ENCODE measurements at places on chromosomes 6 and 20.

- DNase-seq: no peak
Observed at GRCh38 chr6:133606852-133607251, 282.1 kb upstream of the TCF21 start.

GRCh38 chr6:152310371-152310954 is 326.7 kb downstream of the SYNE1 start:
- no peak for DNase-seq

DNA sequence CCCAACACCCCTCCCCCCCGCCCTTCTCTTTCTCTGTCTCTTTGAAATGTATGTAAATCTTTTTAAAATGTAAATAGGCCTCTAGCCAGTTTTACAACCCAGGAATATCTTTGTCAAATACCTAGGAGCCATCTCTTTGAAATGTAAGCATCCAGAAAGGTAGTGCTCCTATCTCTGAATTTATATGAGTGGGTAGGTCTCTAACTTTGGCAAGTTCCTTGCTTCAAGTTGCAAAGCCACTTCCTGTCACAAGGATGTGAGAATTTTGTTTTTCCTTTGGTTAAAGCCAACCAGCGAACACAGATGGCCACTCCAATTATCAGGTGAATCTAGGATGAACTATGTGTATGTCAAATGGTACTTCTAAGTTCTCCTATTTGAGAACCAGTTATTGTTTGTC is 6.2 kb upstream of the DEFB132 start:
- DNase-seq: no peak

- no peak for DNase-seq
Observed at GRCh38 chr6:12174878-12175277, 115.3 kb upstream of the EDN1 start.

DNA sequence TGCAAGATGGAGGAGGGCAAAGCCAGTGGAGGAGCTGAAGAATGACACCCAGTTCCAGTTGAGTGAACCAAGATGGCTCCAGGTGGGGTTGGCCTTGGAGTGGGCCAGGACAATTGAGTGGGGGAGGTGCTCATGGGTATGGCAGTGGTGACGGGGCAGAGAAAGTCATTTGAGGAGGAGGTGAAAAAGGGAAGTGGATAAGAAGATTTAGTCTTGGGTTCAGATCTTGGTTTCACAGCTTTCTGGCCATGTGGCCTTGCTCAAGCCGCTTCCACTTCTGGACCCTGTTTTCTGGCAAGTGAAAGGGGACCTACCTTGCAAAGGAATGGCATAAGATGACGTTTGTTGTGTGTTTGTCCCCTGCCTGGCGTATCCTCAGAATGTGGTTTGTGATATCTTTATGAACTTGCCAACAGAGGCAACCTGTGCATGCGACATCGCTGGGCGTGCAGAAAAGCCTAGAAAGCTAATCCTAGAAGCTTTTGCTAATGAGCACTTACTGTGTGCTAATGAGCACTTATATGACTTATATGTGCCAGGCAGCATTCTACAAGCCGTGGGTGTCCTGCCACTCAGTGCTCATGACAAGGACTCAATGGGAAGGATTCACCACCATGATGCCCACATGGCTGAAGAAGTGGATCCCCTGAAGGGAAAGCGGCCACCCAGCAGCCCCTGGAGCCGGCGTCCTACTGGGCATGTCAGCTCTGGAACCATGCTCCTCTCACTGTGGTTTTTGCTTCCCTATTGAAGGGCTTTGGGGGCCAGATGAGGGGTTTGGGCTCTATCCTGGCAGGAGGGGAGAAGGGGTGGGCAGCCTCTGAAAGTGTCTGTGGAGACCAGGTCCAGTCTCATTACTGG is 23.6 kb upstream of the STX16 start:
- DNase-seq: no peak

DNA sequence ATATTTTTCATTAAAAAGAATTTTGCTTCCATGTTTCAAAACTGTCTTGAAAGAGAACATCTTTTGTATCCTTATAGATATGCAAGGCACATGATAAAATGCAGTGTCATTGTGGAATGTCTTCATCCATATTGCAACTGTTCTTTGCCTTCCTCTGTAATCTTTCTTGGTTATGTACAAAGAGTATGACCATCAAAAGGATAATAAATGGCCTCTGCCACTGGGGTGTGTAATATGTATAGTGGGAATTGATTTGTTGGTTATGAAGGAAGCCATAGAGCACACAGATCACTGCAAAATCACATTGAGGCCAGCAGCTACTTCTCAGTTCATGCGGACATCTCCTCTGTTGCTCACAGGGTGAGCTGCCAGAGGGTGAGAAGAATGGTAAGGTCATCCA is 703.5 kb downstream of the TFAP2A start:
- no peak for DNase-seq

- DNase-seq: no peak
Observed at GRCh38 chr20:20060234-20060998, 8.1 kb downstream of the CFAP61 start.

GRCh38 chr20:19903168-19903811 is 113.9 kb upstream of the NAA20 start:
- DNase-seq: no peak

DNA sequence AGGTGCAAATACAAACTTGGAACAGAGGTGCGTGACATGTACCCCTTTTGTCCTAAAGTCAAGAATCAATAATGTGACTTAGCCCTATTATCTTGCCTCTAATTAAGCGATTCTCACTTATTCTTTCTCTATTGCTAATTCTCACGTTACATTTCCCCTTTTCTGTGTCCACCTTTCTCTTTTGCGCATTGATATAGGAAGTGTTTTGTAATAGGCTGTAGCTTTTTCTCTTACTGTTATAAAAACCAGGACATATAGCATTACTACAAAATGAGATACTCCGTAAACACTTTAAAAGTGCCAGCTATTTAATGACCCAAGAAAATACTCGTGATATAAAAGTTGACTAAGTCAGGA is 669 bp upstream of the TMEM30A start:
- no peak for DNase-seq

DNA sequence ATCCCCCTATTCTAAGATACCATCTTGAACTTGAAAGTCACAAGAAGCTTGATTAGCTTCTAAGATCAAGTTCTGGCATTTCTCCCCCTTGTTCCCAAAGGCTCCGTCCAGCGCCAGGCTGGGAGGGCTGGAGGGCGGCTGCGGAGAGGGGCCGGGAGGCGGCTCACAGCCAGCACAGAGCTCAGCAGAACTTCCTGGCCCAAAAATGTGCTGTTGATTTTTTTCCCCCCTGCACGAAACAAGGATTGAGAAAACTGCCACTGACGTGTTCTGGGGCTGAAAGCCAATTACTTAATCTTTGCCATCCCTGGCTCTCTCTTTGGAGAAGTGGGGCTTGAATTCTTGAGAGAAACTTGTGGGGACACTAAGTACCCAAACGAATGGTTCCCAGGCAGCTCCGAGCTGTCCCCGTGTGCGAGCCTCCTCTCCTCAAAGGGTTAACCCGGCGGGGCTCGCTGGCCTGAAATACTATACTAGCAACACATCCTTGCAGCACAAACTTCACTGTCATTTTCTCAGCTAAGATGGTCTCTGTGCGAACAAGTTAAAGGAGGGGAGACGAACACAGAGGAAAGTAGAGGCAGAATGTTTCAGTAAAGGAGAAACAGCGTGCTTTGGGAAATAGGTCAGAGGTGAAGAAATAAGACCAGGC is 452 bp downstream of the TRAF3IP2 start:
- DNase-seq: peak; percentile 64

DNA sequence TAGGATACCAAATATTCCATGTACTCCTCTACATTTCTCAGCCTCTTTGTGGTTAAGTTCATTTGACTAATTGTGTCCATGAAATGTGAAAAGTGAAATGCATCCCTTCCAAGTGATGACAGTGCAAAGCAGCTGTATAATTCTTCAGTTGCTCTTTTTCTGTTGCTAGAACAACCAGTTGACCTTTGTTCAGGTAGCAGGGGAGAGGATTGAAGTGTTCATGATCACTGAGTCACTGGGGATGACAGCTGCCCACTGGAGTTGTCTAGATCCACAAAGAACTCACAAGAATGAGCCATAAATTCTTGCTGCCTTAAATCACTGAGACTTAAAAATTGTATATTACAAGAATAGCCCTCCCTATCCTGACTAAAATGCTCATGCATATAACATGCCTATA is 254.6 kb downstream of the EPHA7 start:
- no peak for DNase-seq

GRCh38 chr6:105429676-105430075 is 26.8 kb upstream of the PREP start:
- DNase-seq: no peak

- DNase-seq: no peak
Observed at GRCh38 chr20:34794006-34794585, 31.4 kb downstream of the NCOA6 start.

- peak; percentile 69 for DNase-seq
Observed at GRCh38 chr6:27757307-27757706, 154.9 kb downstream of the OR2B2 start.

DNA sequence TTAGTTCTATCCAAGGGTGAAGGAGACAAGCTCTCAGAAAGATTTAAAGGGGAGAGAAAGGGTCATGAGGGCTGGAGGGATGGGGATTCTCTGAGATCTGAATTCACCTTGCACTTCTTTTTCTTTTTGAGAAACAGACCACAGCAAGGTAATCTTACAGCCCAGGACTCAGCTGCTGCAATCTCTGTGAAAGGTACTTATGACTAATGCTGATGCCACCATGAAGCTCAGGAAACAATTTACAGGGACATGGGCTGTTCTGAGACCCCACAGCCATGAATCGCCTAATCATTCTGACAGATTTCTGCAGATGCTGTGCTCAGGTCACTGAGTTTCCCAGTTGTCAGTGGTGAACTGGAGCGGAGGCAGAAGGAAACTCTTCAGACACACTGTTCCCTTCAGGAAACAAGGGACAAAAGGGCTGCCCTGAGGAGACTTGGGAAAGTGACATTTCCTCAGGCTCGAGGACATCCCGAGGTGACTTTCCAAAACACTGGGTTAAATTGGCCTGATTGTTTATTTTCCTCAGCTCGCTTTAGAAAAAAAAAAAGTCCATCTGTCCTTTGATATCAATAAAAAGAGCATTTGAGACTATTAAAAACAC is 103.8 kb upstream of the PLCB4 start:
- DNase-seq: no peak

GRCh38 chr6:158567152-158567551 is 7.3 kb downstream of the TMEM181 start:
- no peak for DNase-seq

DNA sequence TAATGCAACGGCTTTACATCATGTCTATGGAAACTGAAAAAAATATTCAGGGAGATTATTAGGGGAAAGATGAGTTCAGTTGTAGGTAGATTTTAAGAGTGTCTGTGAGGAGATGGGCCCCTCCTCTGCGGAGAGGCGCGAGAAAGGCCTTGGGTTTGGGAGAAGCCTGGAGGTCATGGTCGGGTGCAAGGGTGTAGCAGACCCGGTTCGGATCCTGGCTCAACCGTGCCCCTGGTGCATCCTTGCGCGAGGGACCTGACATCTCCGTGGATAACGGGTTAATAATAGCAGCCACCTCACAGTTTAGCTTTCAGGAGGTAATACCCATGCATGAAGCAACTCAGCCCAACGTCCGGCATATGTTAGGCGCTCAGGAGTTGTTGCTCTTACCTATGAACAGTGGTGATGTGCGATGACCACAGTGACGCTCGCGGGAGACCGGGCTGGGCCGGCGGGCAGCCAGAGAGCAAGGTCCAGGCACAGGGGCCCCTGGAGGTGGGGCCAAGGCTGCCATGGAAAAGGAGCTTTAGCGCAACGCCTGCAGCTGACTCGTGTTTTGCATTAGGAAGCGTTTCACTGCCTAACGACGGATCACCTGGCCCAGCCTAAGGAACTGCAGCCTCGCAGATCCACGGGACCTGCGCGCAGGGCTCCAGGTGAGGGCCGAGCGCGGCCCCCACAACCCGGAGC is 146.4 kb upstream of the ARID1B start:
- no peak for DNase-seq

DNA sequence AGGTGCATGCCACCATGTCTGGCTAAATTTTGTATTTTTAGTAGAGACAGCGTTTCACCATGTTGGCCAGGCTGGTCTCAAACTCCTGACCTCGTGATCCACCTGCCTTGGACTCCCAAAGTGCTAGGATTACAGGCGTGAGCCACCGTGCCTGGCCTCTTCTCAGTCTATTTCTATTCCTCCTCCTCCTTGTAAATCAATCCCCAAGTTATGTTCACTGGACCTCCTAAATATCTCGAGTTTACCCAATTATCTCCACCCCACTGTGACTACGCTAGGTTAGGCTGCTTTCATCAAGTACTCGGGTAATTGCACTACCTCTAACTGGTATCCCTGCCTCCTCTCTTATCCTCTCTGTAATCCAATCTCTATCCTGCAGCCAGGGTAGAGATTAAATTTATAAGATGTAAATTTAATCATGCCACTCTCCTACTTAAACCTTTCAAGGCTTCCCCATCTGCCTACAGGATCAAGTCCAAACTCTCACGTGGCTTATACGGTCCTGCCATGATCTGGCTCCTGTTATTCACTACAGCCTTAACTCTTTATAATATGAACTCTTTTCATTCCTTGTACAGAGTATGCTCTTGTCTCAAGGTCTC is 837 bp upstream of the MAD2L1BP start:
- no peak for DNase-seq

- no peak for DNase-seq
Observed at GRCh38 chr6:153485072-153485471, 354.0 kb upstream of the RGS17 start.

- no peak for DNase-seq
Observed at GRCh38 chr6:126831461-126831860, 287.0 kb upstream of the RSPO3 start.

GRCh38 chr6:44262467-44263353 is 2.6 kb downstream of the NFKBIE start:
- no peak for DNase-seq

GRCh38 chr6:163583558-163583957 is 169.0 kb downstream of the QKI start:
- no peak for DNase-seq

DNA sequence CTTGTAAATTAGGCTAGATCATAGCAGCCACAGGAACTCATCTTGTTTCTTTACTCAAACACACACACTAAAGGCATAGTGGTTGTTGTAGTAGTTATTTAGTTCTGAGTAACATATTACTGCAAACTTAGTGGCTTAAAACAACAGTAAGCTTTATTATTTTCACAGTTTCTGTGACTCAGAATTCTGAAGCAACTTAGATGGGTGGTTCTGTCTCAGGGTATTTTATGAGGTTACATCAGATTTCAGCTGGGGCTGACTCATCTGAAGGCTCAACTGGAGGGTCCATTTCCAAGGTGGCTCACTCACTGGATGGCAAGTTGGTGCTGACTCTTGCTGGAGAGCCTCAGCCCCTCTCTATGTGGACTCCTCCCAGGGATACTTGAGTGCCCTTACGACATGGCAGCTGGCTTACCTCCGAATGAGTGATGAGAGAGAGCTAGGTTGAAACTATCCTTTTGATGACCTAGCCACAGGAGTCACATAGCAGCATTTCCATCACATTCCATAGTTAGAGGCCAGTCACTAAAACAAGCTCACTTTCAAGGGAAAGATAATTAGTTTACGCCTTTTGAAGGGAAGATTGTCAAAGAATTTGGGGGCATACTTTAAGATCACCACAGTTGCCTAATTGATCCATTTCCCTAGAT is 136.5 kb upstream of the PRND start:
- no peak for DNase-seq

Measured in WTC11 (cell line).